GM23338 (cell line): ENCODE measurements at places on chromosomes 4 and X.

- DNase-seq = peak; percentile 56
Measured at GRCh38 chrX:75603833-75604232, 81.0 kb upstream of the ZDHHC15 start.

DNA sequence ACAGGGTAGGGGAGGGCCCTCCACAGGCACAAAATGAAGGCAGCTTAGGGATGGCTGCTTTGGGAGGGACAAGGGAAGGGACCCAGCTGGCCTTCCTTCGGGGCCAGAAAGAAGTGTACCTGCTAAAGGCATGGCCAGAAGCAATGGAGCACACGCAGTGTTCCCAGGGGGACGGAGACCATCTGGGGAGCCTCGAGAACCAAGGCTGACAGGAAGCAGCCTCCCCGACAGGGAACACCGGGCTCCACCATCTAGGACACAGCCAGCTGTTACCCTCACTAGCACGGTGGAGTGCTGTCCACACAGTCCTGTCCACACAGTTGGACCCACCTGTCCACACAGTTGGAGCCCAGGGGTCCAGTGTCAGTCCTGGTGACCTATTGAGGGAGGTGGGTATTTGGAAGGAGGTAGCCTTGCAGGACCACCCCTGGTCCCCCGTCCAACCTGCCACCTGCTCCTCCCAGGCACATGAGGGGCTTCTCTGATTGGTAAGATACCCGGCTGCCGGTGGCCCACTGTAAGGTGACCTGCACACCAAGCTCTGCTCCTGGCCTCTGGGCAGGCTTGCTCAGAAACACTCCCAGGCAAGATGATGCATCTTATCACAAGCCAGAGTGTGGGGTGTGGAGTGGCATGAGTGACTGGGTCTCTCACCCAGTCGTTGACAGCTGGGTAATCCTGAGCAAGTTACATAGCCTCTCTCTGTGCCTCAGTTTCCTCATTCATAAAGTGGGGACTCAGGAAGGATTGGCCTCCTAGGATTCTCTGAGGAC is 20.5 kb upstream of the AFAP1 start:
- DNase-seq = no peak

- peak; percentile 81 for DNase-seq
Measured at GRCh38 chrX:86002076-86002896, 45.1 kb downstream of the CHM start.

- peak; percentile 41 for DNase-seq
Measured at GRCh38 chr4:161564230-161564834, 599.5 kb downstream of the FSTL5 start.

DNA sequence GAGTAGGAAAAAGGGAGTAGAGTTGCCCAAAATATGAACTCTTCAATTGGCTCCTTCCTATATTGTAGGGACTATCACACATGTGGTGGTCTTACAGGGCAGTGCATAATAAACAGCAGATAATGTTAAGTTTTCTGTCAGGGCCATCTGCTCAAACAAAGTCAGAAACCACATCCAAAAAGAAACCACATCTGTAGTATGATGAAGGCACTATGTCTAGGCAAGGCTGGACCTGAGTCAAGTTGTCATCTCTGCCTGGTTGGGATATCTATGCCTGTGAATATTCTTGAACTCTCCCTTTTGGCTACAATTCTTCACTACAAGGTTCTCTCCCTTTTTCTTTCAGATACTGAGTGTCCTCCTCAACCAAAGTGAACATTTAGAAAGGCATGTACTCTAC is 109.4 kb upstream of the C1GALT1C1 start:
- DNase-seq = no peak

- peak; percentile 46 for DNase-seq
Measured at GRCh38 chr4:190018201-190018920, 8.7 kb downstream of the FRG2 start.

- no peak for DNase-seq
Measured at GRCh38 chr4:155854582-155855226, 11.4 kb downstream of the ASIC5 start.

- no peak for DNase-seq
Measured at GRCh38 chr4:3311489-3312171, 18.8 kb downstream of the RGS12 start.

DNA sequence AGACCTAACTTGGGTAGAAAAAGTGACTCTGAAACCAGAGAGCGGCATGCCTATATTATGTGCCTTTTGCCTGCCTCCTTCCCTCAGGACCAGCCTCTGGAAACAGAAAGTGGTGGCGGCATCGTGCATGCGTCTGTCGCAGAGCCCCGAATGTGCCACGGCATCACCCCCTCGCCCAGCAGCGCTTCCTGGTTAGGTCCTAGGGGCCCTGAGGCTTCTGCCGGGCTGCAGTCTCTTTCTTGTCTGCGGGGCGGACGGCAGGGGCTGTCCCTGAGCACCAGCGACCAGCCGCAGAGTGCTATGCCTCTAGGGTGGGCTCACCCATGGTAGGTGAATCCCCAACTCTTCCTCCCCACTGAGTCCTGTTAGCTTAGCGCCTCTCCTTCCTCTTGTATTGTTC is 68.7 kb downstream of the VSIG4 start:
- peak; percentile 12 for DNase-seq

DNA sequence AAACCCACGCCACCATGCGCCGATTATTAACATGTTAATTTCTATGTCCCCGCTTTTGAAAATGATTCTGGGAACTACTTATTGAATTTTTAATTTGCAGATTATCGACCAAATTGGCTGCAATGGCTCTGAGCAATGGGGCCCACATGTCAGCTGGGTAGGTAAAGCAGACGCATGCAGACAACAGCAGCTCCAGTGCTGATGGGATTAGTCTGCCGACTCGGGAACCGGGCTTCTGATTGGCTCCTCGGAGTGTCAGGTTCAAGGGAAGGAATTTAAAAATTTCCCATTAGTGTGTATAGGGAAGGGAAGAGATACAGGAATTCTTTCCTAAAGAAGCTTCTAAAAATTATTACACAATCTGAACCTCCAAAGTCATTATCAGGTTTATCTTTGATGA is 77.4 kb upstream of the PPARGC1A start:
- no peak for DNase-seq
